Muscle of back (tissue), 13 donors: ENCODE measurements at places on chromosomes 6 and 20.

- DNase-seq: no peak
Measured at GRCh38 chr20:13784271-13784892, 337 bp downstream of the ESF1 start.

DNA sequence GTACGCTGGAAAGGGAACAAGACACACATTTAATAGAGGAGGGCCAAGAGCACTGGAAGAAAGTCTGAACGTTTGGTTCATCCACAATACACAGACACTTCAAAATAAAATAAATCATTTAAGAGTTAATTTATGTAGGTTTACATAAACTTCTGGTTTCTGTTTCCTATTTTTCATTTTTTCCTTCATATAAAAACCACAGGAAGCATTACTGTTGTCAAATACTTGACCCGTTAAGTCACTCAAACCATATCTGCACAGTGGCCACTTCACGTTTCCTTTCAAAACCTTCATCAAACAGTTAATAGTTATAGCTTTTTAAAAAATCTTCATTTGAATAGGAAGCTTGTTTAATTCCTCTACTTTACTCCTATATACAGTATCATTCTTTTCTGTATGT is 257.6 kb upstream of the THEMIS start:
- DNase-seq: no peak

DNA sequence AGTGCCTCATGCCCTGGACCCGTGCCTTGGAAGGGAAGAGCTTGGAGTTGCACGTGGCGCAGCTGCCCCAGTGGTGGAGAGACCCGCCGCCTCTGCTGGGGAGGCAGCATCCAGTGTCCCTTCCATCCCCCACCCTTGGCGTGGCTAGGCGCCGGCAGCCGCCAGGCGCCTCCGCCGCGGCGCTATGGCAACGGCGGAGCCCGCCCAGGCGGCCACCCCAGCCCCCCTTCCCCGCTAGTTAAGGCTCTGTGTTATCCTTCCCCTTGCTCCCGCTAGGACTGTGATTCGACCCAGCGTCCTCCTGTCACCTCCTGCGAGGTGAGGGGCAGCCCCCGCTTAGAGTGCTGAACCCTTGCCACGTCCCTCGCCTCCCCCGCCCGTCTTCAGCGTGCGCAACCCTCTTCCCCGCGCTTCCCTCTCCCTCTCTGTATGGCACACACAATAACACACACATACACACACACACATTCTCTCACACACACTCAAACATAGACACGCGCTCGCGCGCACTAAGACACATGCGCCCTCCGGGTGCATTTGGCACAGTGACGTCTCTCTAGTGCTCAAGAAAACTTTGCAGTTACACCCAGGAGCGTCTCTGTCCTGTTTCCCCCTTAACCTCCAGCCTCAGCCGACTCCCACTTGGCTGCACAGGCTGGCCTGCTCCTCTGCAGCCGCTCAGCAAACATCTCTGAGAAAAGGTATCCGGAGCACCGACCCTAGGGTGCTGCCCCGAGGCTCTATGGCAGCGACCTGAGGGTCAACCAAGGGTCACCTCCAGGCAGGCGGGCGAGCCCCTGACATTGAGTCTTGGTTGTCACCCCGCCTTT is 8.5 kb downstream of the GRIK2 start:
- DNase-seq: no peak

- no peak for DNase-seq
Measured at GRCh38 chr6:135162678-135163439, 18.2 kb upstream of the MYB start.

GRCh38 chr20:45588800-45589199 is 9.7 kb upstream of the WFDC8 start:
- no peak for DNase-seq

GRCh38 chr6:105112577-105112976 is 67.2 kb downstream of the POPDC3 start:
- no peak for DNase-seq

DNA sequence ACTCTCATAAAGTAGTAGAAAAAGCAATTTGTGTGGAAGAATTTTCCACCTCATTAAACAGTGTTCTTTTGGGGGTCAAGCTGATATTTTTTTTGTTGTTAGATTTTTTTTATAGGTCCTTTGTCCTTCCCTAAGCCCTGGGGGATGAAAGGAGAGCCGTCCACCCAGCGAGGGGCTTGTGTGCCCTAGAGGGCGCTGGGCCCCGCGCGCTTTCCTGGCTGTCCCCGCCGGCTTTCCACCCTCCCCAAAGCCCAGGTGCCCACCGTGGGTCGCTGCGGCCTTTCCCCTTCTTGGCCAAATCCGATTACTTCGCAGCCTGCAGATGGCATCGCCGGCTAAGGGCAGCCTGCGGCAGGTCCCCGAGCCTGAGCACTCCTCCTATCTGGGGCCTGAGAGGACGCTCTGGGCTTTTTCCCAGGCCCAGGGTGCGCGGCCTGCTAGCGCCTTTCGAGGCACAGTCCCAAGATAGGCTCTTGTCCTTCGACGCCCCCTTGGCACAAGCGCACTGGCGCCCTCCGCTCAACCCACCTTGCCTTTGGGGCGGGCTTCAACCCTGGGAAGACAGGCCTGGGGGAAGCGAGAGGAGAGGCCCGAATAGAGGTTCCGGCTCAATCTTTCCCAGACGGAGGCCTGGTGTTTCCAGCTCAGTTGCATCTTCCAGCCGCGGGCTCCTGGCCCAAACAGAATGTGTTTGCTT is 33.6 kb downstream of the TFAP2A start:
- DNase-seq: peak; percentile 49

DNA sequence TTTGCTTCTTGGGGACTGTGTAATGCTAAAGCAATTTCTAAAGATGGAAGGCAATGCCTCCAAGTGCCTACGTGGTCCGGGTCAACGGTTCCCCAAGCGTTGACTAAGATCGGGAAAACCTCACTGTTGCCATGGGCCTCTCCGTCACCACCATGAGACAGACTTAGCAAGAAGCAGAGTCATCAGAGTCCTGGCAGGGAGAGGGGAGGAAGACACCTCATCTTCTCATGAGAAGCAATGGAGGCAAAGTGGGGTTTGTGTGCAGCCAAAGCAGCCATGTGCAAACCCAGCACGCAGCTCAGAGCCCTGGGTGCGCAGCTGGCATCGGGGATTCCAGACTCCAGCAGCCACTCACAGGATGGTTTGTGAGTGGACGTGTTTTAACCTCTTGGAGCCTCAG is 111.4 kb downstream of the SYNDIG1 start:
- DNase-seq: no peak

DNA sequence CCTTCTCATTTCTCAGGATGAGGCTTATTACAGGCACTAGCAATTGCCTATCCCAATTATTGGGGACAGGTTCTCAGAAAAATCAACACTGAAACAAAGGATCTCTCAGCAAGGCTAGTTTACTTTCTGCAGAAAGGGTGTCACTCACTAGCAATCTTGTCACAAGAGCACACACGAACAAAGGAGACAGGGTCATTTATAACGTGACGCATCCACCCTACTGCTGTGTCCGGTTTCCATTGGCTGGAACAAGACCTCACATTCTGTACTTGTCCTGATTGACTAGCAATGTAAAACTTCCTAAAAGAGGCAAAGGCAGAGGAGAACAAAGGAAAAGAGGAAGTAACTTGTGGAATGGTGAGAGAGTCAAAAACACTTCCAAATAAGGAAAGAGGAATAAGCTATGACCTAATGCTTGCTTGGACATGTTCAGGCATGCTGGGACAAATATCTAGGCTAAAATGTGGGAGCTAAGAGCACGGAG is 160.2 kb upstream of the STXBP5 start:
- no peak for DNase-seq

DNA sequence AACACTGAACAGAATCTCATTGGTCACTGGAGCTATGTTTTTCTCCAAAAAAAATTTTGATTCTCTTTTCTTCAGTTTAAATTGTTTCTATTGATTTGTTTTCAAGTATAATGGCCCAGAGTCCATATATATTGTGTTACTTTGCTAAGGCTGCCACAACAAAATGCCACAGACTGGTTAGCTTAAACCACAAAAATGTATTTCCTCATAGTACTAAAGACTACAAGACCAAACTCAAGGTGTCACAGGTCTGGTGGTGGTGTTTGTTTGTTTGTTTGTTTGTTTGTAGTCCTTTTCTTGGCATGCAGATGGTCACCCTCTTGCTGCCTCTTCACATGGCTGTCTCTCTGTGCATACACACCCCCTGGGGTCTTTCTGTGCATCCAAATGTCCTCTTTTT is 34.0 kb downstream of the BMP5 start:
- no peak for DNase-seq

DNA sequence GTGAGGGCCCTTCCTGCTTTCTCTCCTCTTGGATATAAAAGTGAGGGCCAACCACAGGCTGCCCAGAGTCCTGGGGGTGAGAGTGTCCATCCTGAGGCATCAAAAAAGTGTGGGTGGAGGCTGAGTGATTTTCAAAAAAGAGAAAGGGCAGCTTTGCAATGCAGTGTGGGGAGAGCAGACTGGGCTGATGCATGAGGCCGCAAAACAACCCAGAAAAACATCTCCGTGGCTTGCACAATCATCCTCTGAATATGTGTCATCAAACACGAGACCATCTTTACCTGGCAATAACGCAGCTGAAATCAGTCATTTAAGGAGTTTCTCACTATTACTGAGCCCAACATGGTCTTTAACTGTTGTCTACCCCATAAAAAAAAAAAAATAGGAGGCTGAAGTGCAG is 191.2 kb upstream of the SOX4 start:
- DNase-seq: no peak

GRCh38 chr6:55014321-55015088 is 159.8 kb upstream of the HCRTR2 start:
- no peak for DNase-seq

GRCh38 chr6:56176741-56177140 is 70.6 kb downstream of the COL21A1 start:
- no peak for DNase-seq

DNA sequence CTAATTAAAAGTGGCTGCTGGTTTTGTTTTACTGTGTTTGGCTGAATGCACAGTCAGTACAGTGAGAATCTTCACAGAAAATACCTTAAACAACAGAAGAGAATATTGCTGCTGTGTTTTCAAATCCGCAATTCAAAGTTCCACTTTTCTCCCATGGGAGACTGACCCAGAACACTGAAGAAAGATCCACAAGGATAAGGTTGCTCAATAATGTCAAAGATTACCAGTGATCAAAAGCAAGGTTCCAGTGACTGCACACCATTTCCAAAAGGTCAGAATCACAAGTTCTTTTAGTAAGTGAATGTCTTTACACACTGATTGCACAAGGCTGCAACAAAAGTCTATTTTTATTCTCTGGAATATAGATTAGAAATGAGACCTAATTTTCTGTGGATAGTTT is 82.3 kb downstream of the EPHA7 start:
- DNase-seq: no peak

GRCh38 chr6:129440691-129441090 is 269.3 kb downstream of the ARHGAP18 start:
- peak; percentile 4 for DNase-seq

GRCh38 chr20:40753472-40753871 is 64.4 kb upstream of the MAFB start:
- DNase-seq: no peak

GRCh38 chr6:45652416-45652815 is 274.7 kb upstream of the SUPT3H start:
- DNase-seq: no peak

GRCh38 chr6:112310439-112311125 is 36.5 kb upstream of the RFPL4B start:
- no peak for DNase-seq

DNA sequence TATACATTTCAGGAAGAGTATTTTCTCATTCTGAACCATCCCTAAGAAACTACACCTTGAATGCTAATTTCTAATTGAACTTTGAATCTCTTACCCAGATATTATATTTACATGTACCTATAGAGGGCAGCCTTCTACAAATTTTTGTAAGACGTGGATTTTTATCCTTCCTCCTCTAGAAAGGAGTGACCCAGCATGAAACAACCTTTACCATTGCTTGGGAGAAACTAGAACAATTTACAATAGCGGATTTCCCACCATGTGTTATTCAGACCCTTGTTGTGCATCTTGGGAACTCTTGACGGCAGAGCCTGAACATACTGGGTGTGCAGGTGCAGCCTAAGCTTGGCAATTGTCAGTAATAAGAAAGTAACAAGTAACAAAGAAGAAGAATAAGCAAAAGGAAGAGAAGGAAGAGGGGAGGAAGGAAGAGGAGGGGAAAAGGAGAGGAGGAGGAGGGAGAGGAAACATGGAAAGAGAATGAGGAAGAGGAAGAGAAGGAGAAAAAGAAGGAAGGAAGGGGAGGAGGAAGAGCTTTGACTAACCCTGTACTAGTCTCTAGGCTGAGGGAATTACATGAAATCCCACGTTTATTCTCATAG is 10.8 kb upstream of the TAAR1 start:
- DNase-seq: peak; percentile 9

DNA sequence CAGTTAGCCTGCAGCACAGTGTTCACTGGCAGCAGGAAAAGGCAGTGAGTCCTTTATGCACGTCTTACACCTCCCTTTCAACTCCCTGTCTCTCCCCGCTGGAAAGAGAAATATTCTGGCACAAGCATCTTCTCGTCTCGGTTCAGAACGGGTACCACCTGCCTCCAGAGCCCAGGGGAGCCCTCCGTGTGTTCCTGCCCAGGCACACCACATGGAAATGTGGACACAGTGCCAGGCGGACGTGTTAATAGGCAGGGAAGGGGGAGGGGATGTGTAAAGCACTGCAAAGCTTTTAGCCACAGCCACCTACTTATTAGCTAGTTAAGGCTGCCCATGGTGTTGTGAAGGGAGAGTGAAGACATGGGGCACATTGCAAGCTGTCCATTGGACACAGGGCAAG is 219.7 kb downstream of the FARS2 start:
- peak; percentile 37 for DNase-seq

GRCh38 chr6:14748679-14749078 is 497.2 kb upstream of the JARID2 start:
- no peak for DNase-seq

- no peak for DNase-seq
Measured at GRCh38 chr6:158575550-158575949, 15.7 kb downstream of the TMEM181 start.

- DNase-seq: no peak
Measured at GRCh38 chr20:45014671-45015415, 48.5 kb downstream of the STK4 start.

GRCh38 chr6:137661601-137662000 is 167.4 kb upstream of the OLIG3 start:
- no peak for DNase-seq

DNA sequence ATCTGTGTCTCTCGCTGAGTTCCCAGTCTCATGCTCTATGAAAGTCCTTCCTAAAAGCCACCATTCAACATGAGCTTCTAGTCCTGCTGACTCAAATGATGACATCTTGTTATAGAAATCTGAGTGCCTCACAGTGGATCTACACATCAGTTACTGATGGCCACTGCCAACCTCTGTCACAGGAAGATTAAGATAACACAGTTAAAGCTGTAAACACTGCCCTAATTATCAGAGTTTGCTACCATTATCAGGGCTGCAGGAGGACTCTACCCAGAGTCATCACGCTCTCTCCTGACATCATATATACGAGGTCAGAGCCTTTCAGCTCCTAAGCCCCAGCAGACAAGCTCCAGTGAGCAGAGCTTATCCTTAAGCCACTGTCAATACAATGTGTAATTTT is 63.2 kb downstream of the HIVEP2 start:
- no peak for DNase-seq
